Thyroid gland (tissue), 4 donors: ENCODE measurements at places on chromosomes 2 and 18. TPM values are rescaled to one million over a fixed set of nuclear protein-coding genes. Genes with fewer than 3 reads are reported as not detected.

- no peak for DNase-seq
These were observed 11.9 kb downstream of the SMAD7 start for GRCh38 chr18:48938827-48939204.

- DNase-seq = no peak
These were observed 54.1 kb downstream of the DSC3 start for GRCh38 chr18:30988440-30988839.

DNA sequence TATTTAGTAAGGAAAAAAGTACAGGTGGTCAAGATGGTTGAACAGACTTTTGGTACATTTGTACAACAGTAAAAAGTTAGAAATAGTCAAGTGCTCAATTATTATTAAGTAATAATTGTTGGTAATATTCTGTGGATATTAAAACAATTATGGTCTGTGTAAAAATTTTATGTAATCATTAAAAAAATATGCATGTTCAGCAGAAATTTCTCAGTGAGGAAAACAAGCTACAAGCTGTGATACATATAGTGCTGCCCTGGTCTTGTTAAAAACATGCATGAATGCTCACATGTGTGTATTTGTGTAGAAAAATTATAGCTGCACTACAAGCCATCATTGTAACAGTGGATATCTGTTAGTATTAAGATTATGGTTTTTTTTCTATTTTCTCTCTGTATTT is 13.0 kb downstream of the KCNH7 start:
- DNase-seq = no peak

GRCh38 chr18:46488471-46489213 is 168.4 kb downstream of the LOXHD1 start:
- no peak for DNase-seq

DNA sequence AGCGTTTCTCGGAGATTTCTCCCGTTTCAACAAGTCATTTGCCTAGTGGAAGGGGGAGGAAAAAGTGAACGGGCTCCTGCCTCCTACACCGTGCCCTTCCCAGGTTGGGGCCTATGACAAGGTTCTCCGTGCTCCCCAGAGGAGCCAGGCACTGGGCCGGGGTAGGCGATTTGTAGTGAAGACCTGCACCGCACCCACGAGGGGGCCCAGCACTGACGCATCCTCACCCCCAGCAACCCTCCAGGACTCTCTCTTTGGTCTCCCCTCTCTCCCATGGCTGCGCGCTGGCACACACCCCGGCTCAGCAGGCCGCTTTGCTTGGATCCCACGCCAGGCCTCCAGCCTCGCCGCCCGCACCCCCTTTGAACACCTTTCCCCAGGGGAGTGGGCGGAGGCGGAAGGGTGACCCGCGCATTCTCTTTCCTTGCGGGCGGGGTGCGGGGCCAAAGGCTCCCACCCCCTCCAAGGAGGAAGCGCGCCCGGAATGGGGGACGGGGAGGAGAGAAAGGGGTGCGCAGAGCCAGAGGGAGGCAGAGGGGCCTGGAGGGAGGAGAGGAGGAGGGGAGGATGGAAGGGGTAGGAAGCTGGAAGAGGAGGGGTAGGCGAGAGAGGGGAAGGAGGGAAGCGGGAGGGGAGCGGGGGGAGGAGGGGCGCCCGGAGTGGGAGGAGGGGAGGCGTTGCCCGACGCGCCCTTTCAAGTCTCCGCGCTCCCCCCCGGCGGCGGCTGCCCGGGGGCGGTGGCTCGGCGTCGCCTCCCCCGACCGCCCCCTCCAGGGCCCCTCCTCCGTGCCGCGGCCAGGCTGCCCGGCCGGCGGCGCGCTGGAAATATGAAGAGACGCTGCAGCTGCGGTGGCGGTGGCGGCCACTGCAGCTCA is at the start of gene APCDD1:
APCDD1 (plus strand) TSS at position 830 of the 875 bp plus-strand sequence. CDS start 347 bp downstream, outside the sequence.
- peak; percentile 77 for DNase-seq

DNA sequence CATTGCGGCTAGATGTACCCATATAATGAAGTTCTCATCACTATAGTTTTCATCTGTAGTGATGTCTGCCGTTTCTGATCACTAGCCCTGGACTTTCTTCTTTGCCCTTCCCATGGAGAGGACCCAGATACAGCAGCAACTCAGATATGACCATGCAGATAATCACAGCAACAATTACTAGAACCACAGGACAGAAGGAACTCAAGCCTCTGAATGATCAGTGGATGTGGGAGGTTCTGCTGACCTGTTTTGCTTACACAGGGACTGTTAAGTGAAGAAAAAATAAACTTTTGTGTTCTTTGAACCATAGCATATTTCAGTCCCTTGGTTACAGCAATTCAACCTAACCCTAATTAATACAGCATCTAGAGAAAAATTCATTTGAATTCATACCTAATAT is 62.7 kb downstream of the ACVR1 start:
- peak; percentile 43 for DNase-seq

DNA sequence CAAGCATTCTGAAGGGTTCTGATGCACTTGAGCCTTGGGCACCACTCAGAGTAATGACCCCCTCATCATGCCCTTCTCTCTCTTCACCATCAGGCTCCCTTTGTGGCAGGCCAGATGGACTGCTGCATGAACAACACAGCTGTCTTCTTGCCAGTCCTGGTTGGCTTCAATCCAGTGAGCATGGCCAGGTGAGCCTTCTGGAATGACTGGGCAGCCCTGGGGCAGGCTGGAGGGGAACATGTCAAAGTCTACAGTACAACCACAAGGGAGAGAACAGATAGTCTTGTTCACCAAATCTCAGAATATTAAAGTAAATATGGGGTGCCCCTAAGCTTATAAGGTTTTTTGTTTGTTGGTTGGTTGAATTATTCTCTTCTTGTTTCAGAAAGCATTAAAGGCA is 4.4 kb downstream of the GCKR start:
- peak; percentile 68 for DNase-seq

- no peak for DNase-seq
These were observed 5.6 kb downstream of the CROCC2 start for GRCh38 chr2:240911641-240912265.

- no peak for DNase-seq
These were observed 55.8 kb downstream of the OXER1 start for GRCh38 chr2:42708179-42708578.

DNA sequence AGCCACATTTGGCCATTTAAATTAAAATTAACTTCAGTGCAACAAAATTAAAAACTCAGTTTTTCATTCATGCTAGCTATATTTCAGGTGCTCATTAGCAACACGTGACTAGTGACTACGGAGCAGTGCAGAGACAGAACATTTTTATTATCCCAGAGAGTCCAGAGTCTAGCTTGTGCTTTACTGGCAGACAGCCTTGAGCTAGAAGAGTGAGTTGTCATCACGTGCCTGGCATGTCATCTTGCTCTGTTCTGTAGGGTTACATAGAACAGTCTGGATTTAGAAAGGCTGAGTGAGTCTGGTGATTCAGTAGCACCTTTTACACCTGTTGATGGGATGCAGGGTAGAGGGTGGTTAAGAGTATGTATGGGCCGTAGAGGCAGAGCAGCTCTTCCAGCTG is 136.9 kb upstream of the IL1R2 start:
- no peak for DNase-seq

DNA sequence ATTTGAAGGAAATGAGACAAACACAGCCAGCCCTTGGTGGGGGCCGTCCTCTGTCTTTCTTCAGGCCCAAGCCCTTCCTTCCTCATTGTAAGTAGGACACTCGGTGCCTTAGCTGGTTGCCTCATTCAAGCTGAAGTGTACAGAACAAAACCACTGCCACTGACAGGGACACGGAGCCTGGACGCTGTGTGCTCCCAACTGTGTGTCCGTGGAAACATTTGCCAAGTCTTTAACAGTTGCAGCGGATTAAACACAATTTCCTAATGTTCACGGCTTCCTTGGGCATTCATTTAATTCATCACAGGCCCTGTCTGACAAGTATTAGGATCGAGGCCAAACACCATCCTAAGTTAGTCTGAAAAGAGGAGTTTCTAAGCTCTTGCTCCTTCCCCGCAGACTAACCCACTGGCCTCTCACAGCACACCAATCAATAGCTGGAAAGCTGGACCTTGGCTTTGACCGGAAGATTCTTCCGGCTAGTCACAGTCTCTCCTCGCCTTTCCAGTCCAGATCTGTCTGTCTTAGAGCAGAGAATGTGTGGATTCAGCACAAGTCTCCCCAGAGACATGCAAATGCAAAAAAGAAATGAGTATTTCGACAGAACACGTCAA is 68.7 kb upstream of the ACSL3 start:
- peak; percentile 23 for DNase-seq

DNA sequence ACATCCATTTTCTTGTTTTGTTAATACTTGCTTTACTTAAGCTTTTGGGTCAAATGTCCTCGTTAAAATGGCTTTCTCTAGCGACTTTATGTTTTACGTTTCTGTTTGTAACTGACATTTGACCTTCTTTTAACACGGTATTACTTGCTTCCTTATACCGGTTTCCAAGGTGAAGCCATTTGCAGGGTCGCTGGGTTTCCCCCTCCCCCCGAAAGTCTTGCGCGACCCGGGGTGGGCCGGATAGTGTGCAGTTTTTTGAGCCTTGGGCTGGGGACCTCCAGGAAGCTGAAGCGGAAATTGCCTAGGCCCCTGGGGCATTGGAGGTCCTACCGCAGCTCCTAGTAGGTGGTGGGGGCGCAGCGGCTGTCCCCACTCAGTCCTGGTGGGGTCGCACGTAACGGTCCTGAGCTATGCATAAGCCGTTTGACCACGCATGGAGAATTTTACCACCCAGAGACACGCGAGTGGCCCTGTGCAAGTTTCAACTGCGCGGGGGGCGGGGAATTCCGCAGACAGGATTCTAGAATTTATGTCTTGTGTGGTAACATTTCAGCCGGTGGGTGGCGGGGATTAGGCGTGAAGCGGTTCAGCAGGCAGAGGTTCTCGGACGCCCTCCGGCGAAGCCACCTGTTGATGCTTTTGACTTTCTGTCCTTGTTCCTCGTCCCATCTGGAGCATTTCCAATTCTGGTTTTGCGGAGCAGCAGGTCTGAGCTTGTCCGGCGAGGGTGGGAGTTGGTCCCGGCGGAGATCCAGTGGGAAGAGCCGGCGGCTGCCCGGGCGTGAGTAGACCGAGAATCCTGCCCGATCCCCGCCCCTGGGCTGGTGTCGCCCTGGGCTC is 2.4 kb downstream of the CFLAR start:
- DNase-seq = peak; percentile 97

- DNase-seq = no peak
These were observed 898.1 kb downstream of the EPHA4 start for GRCh38 chr2:220674033-220674432.

GRCh38 chr2:206471524-206472062 is 28.3 kb downstream of the ADAM23 start:
- no peak for DNase-seq

GRCh38 chr2:39837856-39838453 is 58.9 kb upstream of the THUMPD2 start:
- DNase-seq = no peak

GRCh38 chr2:203461746-203462145 is 73.4 kb downstream of the RAPH1 start:
- DNase-seq = no peak

DNA sequence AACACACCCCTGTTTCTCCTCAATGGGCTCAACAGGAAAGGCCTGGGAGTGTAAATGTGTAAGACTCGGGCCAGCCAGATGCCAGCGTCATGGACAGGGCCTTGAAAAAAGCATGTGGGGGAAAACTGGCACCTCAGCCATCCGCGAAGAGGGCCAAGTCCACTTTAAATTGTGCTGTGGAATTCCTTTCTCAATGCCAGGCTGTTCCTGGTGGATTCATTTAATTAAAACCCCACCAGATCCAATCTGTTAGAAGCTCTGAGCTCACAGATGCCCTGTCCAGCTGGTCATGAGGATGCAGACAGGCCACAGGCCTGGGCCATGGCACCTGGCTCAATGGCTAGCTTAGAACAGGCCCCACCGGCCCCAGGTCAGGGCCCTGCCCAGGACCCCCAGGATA is 24.8 kb downstream of the KCNK3 start:
- peak; percentile 33 for DNase-seq

- DNase-seq = no peak
These were observed 84.2 kb downstream of the NCKAP5 start for GRCh38 chr2:133484106-133484505.

GRCh38 chr2:165113414-165113813 is 90.4 kb downstream of the SCN3A start:
- no peak for DNase-seq

GRCh38 chr18:363301-364085 is 95.6 kb upstream of the THOC1 start:
- no peak for DNase-seq

DNA sequence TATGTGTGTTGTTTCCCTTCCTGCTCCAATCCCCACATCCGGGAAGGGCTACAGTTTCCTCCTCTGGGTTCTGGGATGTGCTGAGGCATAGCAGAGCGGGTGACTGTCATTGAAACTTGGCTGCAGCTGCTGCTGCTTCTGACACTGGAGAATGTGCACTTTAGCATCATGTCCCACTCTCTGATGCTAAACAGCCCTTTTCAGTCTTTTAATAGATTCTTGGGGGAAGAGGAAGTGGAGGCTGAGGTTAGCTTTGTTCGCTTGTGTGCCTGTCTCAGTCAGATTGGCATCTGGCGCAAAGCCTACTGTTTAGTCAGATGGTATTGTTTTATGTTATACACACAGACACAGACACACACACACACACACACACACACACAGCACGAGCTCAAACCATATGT is 136.5 kb upstream of the RND3 start:
- DNase-seq = no peak

The CNTNAP5 gene
- not detected for total RNA-seq

The CAD gene
- total RNA-seq = 31.9 TPM

The ECEL1 gene
- 1.4 TPM for total RNA-seq

The LRRC30 gene
- total RNA-seq = not detected

The CD207 gene
- total RNA-seq = not detected

The CTLA4 gene
- total RNA-seq = not detected

The MOGAT1 gene
- not detected for total RNA-seq

The GKN2 gene
- not detected for total RNA-seq

The HOXD10 gene
- 0.54 TPM for total RNA-seq

The CDCA7 gene
- total RNA-seq = 0.54 TPM

The ADAM23 gene
- total RNA-seq = 0.22 TPM
